ENCODE measurements at places on chromosomes 11 and 22. TPM values are rescaled to one million over a fixed set of nuclear protein-coding genes. Genes with fewer than 3 reads are reported as not detected.

DNA sequence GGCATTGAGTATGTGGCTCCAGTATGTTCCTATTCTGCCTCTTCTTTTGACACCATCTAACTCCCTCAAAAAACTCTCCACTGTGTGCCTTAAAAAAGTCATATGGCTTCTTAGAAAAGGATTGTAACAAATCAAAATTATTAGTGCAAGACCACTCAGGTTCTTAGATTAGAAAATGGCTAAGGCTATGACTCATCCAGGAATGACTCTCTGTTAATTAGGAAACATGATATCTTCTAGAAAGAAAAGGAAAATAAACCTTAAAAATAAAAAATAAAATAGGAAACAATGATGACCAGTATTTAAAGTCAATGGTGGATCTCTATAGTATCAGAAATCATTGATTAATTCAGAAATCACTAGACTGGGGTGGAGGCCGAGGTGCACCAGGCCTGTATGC, 21.7 kb downstream of the SLC25A17 start:
- no peak for DNase-seq

Gene SULT4A1
- polyA plus RNA-seq: 1.6 TPM

Gene TEX54
- not detected for polyA plus RNA-seq

DNA sequence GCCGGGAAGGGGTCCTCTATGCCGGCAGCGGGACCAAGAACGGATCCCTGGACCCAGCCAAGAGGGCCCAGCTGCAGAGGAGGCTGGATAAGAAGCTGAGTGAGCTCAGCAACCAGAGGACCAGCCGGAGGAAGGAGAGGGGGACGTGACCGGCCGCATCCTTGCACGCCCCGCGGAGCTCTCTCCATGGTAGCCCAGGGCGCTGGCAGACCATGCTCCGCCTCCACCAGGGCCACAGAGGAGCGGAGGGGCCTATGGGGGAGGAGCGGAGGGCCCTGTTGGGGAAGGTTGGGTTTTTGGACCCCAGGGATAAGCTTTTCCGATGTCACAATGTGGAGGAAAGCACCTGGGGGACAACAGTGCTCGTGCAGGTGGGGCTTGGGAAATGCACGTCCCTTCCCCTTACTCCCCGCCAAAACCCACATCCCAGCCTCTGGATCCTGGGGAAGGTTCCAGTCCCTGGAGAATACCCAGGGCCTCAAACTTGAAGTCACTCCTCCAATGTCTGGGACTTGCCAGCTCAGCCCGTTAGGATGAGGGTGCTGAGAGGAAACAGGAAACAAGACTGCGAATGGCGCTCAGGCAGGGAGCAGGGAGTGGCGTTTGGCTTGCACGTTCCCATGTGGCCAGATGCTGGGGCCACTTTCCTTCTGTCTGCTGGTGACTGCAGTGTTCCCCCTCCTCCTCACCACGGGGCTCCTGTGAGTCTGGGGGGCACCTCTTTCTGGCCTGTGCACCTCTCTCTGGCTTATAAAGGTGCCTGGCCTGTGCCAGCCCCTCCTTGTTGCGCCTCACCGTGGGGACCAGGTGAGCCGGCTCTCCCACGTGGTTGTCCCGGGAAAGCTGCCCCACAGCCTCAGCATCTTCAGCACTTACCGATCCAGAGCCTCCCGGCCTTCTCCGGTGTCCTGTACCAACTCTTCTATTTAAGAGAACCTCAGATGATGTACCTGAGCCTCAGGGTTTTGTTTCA, 36.2 kb downstream of the IGHMBP2 start:
- no peak for DNase-seq

DNA sequence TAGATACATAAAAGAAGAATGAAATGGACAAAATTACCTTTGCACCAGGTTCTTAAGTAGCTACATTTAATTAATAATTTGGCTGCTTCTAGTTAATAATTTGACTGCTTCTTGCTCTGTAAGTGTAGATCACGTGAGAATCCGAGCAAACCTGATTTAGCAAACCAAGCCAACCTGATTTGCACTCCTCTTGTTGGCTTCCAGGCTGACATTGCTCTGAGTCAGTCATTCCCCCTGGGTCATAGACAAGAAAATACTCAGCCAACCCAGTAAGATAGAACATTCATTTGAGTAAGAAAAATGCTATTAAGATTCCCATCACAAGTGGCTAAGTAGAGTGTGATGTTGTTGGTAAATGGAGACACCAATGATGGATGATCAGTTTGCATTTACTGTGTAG, 304.1 kb downstream of the C11orf87 start:
- no peak for DNase-seq

GRCh38 chr11:8839306-8839956, 71.6 kb upstream of the AKIP1 start:
- no peak for DNase-seq

Measured in muscle of back (tissue), 13 donors.